ENCODE measurements at places on chromosomes 16 and 17. TPM values are rescaled to one million over a fixed set of nuclear protein-coding genes. Genes with fewer than 3 reads are reported as not detected.

- DNase-seq = no peak
These were observed 277.5 kb upstream of the MYOCD start for GRCh38 chr17:12388226-12388625.

DNA sequence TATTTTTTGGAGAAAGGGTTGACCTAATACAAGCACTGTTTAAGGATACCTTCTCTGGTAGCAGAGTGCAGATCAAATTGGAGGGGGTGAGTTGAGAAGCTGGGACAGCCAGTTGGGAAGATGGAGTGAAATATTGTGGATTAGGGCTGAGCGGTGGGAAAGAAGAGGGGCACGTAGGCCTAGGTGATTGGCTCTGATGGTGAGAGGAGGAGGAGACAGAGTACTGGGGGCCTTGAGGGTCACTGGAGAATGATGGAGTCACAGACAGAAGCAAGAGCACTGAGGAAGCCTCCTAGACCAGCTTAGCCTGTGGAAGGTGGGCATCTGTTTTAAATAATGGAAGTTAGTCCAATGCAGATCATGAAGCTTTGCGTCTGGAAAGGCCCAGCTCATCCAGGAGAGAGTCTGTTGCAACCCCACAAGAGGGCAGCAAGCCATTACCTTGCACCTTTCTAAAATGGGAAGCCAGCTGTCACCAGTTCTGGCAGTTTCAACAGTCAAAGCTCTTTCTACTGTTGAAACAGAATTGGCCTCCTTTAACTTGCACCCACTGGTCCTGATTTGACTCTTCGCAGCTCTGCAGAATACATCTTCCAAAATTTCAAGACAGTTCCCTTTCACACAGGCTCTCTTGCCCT, 11.8 kb downstream of the SLC9A5 start:
- peak; percentile 50 for DNase-seq

DNA sequence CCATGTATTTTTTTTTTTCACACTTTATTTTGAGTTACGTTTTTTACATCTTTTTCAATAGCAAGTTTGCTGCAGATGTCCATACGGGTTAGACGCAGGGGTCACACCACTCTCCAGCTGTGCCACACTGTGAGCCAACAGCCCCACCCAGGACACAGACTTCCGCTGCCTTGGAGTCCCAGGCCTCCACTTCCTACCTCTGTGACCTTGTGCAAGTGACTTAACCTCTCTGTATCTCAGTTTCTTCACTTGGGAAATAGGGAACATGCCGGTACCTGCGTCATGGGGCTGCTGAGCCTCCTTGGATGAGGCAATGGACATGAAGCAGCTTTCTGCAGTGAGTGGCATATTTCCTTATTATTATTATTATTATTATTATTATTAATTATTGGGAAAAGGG, 3.3 kb upstream of the PITPNA start:
- no peak for DNase-seq

The SOST gene
- 0.17 TPM for total RNA-seq

All from spinal cord (tissue), 10 donors.